T-helper 1 cell (primary cell): ENCODE measurements at places on chromosomes 2 and 18.

DNA sequence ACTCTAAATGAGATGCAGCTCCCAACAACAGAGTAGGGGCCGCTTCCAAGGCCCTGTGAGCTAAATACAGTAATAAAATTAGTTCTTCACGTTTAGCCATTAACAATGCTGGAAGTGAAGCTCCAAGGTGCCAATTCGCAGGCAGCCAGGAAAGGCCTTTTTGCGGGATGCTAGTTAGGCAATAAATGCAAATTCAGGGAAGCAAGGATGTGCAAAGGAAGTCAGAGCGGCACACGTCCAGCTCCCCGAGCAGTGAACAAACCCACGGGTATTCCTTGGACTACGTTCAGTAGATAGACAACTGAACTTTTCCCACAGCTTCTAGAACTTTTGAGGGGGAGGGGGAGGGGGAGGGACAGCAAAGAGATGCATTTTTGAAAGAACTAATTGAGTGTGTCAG, 6.9 kb downstream of the ZNF516 start:
- DNase-seq, result no peak

- DNase-seq, result no peak
Measured at GRCh38 chr2:110747522-110748488, 15.4 kb downstream of the ACOXL start.

DNA sequence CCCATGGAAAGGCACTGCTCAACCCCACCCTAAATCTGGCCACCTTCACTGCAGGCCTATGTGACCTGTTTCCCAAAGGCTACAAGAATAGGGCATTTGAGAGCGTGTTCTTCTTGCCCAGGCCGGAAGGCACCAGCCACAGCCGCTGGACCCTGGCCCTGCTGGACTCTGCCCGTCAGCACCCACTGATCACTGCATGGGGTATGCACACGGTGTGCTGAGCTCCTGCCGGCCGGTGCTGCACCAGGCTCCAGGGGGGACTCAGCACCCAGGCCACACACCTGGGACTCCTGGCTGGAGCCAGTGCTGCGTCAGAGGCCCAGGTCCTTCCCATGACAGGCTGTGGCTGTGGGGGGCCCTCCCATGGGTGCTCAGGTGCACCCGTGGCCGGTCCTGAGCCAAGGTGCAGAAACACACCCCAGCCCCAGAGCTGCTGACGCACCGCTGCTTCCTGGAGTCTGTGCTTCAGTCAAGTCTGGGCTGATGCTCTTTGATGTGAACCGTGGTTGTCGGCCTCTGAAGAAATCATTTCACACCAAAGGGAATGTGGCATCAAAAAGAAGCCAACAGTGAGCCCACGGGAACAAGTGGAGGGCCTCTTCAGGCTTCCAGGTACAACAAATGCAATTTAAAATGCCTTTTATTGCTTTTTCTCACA, 6.5 kb downstream of the KCNG2 start:
- DNase-seq, result no peak

GRCh38 chr18:58355243-58355642, 273.6 kb downstream of the ALPK2 start:
- no peak for DNase-seq

- no peak for DNase-seq
Measured at GRCh38 chr2:150335596-150335995, 151.9 kb downstream of the RND3 start.

- DNase-seq, result no peak
Measured at GRCh38 chr2:95185973-95186372, 20.4 kb downstream of the ZNF2 start.

DNA sequence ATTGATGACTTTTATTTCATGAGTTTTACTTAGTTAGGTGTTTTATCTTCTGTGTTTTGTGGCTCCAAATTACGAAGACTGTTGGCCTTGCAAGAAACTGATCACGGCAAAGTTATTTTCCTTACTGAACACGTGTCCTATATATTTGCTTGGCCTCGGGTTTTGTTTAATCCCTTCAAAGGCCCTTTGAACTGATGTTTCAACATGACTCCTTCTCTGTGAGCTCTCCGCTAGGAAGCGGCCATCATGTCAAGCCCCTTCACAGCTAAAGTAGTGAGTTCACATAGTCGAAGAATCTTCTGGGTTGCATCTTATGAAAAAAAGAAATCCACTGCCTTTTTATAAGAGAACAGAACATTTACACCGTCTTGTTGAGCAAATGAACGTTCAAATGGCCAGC, 159.3 kb downstream of the GBX2 start:
- DNase-seq, result no peak

GRCh38 chr2:150571121-150571520, 83.7 kb upstream of the RND3 start:
- no peak for DNase-seq

GRCh38 chr2:239402666-239403065, 1.8 kb upstream of the HDAC4 start:
- no peak for DNase-seq

DNA sequence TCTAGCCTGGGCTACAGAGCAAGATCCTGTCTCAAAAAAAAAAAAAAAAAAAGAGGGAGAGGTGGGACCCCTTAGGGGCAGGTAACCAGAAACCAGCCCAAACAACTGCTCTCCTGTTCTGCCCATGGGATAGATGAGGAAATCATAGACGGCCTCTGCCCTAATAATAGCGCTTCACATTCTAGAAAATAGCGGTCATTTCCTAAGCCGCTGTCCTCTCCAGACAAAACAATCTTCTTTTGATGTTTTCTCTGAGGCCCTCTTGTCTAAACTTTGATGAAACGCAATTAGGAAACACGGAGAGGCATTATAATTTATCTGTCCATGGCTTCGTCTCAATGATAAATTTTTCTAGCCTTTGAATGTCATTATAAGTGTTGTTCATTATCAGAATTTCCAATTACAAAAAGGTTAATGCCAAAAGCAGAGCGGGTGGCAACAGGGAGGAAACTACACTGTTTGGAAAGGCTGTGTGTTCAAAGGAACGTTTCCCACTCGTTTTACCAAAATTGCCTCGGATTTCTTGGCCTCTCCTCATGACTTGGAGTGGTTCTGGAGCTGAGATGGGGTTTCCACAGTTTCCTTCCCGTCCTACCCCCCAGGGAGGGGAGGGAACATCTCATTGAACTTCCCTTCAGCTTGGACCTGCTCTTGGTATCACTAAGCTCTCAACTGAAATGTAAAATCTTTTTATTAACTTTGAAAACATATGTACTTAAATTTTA, 151.6 kb upstream of the ZNF236 start:
- DNase-seq, result no peak

DNA sequence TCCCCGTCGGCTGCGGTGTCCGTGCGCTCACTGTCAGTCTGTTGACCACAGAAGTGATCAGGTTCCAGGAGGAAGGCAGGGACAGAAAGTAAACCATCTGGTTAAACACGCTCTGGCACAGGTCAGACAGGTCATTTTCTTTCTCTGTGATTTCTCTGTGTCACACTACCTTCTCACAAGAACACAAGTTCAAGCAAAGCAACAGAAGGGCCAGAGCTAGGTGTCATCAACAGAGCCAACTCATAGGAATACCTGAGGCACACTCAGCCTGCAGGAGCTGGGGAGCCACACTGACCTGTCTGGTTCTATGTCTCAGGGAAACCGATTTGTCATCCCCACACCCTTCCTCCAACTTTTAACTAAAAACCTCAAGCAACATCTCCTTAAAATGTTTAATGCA, 115.1 kb upstream of the ZBTB14 start:
- no peak for DNase-seq
